ENCODE measurements at places on chromosomes 7 and 10.

DNA sequence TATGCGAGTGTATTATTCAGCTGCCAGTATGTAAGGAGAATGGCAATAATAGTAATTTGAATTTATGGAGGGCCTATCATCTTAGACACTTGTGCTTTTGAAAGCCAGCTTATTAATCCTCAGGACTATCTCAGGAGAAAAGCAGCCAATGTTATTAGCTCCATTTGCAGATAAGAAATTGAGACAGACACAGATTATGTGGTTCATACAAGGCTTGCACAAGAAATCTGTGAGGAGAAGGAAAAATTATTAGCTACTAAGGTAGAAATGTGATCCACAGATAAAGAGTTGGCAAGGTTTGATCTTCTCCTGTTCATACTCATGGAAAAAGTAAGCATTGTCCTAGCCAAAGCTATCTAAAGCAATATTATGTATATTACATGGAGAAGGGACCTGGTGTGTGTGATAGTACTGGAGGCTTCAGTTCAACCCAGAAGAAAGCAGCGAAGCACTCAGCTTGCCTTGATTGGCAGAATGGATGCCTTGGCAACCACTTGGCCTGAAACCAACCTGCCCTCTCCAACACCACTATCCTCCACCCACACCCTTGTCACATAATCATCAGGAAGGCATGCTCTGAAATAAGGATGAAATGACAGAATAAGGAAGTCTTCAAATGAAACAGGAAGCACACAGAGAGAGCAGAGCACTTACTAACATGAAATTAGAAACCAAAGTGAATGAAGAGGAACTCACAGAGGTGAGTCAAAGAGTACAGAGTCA lies 18.0 kb downstream of the MACC1 start:
- no peak for DNase-seq

GRCh38 chr7:111138193-111138569 lies 47.3 kb downstream of the LRRN3 start:
- DNase-seq: no peak

GRCh38 chr7:20198260-20198659 lies 18.9 kb downstream of the MACC1 start:
- DNase-seq: no peak

DNA sequence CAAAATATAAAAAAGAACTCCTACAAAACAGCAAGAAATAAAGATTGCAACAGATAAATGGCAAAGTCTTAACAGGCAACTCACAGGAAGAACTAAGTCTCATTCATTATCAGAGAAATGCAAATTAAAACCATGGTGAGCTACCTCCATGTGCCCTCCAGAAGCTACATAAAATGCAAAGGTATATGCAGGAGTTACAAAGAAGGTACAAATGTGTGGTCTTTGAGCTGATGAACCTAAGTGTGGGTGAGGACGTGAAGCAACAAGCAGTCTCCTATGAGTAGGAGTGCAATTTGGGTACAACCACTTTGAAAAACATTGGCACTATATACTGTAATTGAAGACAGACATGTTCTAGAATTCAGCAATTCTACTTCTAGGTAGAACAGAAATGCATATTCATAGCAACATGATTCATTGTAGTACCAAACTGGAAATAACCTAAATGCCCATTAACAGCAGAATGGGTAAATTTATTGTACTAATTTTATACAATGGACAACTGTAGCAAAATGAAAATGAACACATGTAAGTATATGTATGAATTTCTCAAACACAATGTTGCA lies 61.6 kb upstream of the KCNMA1 start:
- no peak for DNase-seq

DNA sequence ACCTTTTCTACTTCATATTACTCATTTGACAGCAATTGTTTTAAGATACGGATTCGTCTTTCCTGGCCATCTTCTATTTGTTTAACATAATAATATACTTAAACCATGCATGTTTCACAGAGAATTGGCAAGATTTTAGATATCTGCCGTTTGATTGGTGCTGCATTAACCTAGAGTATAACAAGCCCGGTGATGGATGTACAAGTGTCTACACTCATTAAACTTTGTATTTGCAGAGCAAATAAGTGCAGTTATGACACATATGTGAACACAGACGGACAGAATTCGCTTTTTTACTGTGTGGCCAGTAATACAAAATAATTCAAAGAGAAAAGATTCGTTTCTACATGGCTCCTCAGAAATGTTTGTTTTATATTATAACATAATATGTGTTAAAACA lies 116.1 kb downstream of the ARL4A start:
- DNase-seq: no peak

- DNase-seq: no peak
These were observed 9.2 kb downstream of the EGFR start for GRCh38 chr7:55028011-55028410.

DNA sequence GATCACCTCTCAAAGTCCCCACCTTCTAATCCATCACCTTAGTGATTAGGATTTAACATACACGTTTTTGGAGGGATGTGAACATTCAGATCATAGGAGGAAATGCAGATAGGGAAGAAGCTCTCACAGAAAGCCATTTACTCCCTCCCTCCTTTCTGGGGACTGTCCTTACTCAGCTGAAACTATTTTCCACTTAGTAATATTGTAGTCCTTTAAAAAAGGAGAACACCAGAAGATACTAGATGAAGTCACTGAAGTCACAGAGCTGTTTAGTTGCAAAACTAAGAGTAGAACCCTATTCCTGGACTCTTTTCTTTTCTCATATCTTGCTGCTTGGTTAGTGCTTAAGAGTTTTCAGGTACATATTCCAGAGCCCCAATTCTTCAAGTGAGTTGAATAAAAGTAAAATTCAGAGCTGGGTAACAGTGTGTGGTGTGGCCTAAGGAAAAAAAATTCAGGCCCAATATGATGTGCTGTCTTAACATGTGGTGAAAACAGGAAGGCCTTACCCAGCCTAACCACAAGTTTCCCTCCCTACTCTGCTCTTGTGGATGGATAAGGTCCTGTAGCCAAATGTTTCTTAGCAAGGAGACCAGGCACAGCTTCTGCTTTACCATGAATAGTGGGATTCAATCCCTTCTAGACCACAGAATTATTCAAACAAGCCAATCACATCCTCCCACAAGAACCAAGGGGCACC lies 135.7 kb downstream of the INHBA start:
- DNase-seq: no peak

DNA sequence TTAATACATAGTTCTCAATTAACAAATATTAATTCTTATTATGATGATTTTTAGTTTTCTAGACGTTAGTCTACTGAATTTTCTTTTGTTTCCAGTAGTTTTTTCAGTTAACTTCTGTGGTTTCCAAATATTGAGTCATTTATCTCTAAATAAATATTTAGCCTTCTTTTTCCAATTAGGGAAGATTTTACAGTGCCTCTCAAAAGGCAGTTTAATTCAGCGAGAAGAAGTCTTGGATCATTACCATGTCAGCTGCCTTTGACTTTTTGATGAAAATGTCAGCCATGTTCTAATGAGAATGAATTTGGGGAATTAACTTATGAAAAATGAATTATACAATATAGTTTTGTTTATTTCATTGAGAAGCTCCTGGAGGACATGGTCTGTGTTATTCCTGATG lies 90.0 kb downstream of the CDK14 start:
- no peak for DNase-seq

DNA sequence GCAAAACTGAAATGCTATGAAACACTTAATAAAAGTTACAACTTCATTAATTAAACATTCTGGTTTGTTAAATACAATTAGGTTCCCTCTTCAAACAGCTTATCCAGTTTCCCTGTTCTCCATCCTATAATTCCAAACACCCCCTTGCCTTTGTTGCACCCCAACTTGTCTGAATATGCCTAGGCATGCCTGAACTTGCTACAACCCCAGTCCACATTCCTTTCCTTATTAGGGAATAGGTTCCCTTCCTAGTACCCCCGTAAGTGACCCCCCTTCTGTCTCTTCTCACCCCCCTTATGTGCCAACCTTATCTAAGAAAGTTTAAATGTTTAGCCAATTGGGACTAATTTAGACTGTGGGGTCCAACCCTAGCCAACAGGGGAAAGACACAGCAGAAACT lies 295.7 kb upstream of the GALNT17 start:
- no peak for DNase-seq

- DNase-seq: no peak
These were observed 84.6 kb downstream of the ICA1 start for GRCh38 chr7:8177109-8177933.

- DNase-seq: peak; percentile 44
These were observed 1.6 kb downstream of the GLUD1 start for GRCh38 chr10:87092861-87093631.

DNA sequence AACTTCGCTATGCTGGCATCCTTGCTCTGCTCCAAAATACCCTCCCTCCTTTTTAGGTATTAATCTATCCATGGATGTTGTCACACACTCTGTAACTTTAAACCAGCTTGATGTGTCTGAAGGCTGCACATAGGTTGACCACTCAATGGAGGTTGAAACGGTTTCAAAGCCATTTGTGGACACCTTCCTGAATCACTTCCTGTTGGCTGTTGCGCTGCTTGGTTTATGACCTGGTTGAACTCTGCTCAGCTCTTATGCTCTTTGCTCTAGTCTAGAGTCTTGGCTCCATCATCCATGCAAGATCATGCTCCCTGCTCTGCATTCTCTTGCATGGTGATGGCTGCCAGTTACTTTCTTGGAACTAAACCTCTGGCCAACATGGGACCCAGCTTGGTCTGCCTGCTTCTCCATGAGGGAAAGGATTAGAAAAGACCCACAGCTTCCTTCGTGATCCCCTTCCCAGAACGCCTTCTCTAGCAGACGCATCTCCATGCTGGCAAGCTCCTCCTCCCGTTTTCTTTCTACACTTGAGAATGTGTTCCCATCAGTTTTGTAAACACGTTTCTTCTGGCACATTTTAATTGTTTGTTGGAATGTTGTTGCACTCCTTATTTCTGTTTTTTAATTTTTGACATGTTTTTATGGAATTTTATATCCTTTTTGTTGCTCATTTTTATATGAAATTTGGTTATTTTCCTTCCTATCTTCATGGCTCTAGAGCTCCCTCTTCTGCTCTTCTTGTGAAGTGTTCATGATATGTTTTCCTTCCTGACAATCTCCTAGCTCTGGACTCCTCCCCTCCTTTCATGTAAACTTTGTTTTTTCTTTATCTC lies 149.8 kb downstream of the XPNPEP1 start:
- DNase-seq: no peak

GRCh38 chr10:76901701-76902100 lies 735.9 kb downstream of the KCNMA1 start:
- no peak for DNase-seq

GRCh38 chr7:95318501-95319100 lies 5.7 kb downstream of the PON1 start:
- DNase-seq: no peak

- DNase-seq: no peak
These were observed 74.9 kb upstream of the ABLIM1 start for GRCh38 chr10:114732931-114733330.

GRCh38 chr10:93123766-93124165 lies 50.1 kb downstream of the CYP26A1 start:
- DNase-seq: no peak

DNA sequence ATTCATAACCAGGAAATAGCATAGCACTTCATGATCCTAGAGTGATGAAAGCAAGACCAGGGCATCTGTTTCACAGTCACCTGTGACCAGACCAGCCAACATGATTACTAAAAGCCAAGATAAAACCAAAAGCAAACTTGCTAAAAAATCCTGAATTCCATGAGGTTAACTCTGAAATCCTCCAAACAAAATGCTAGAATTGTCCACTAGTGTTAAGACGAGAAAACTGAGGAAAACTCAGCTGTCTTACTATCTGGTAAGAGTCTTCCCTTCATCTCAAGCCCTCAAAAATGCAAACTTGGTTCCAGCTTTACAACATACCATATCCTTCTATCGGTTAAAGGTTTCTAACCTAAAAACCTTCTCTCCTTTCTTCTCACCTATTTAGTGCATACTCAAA lies 1.3 kb upstream of the NPM3 start:
- DNase-seq: no peak

GRCh38 chr10:127877699-127878098 lies 15.0 kb downstream of the CLRN3 start:
- no peak for DNase-seq

DNA sequence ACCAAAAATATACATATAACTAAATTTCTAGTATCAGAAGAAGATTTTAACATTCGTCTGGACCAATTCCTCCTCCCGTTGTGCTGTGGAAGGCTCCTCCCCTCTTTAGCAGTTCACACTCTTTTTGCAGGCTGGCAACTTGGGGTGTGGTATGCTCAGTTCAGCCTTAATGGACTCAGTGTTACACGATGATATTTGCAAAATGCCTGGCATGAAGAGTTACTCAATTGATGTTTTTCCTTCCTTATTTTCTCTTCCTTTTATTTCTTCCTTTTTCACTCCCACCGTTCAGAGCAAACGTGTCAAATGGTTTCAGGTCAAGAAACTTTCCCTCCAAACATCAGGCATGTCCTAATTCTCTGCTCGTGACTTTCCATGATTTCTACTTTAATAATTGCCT lies 248.3 kb downstream of the PHF14 start:
- DNase-seq: no peak

DNA sequence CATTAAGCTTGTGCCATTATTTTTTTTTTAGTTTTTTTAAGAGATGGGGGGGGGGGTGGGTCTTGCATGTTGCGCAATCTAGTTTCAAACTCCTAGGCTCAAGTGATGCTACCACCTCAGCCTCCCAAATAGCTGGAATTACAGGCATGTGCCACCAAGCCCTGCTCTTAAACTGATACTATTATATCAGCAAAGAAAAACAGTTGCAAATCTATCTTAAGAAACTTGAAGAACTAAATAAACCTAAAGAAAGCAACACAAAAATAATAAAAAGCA lies 47.5 kb downstream of the BRAF start:
- DNase-seq: no peak

DNA sequence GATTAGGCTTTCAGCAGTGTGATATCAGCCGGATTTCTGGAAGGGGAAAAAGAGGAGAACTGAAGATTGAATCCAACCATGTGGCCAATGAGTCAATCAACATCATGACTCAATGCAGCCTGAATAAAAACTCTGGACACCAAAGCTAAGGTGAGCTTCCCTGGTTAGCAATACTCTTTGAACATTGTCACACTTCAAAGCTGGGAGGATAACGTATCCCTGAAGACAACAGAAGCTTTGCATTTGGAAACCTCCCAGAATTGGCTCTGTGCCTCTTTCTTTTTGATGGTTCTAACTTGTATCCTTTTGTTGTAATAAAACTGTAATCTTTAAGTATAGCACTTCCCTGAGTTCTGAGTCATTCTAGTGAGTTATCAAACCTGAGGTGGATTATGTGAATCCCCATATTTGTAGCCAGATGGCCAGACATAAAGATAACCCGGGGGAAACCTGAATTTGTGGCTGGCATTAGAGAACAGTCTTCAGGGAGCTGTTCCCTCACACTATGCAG lies 284.4 kb downstream of the IPMK start:
- no peak for DNase-seq

DNA sequence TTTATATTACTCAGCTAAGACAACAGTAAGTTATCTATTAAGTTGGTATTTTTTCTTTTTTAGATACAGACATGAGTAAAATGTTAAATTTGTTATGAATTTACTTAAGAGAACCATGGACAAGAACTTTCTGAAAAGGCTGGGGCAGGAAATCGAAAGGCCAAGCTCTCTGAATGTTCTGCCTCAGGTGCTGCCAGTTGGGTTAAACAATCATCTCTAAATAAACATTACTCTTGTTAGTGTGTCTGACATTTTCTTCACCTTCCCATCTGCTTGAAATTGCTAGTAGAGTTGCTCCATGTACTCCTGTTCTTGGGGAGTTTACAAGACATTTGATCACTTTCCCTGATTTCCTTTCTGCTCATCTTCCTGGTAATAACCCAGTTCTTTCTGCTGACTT lies 87.5 kb downstream of the ANKRD7 start:
- DNase-seq: no peak

GRCh38 chr7:4700577-4701235 lies 18.6 kb downstream of the FOXK1 start:
- DNase-seq: no peak

- no peak for DNase-seq
These were observed 803 bp downstream of the RAPGEF5 start for GRCh38 chr7:22356010-22356691.

Measured in liver (tissue), 10 donors.